ENCODE measurements at places on chromosomes 5 and 9. TPM values are rescaled to one million over a fixed set of nuclear protein-coding genes. Genes with fewer than 3 reads are reported as not detected.

Gene ZCCHC10
- 30.5 TPM for total RNA-seq

DNA sequence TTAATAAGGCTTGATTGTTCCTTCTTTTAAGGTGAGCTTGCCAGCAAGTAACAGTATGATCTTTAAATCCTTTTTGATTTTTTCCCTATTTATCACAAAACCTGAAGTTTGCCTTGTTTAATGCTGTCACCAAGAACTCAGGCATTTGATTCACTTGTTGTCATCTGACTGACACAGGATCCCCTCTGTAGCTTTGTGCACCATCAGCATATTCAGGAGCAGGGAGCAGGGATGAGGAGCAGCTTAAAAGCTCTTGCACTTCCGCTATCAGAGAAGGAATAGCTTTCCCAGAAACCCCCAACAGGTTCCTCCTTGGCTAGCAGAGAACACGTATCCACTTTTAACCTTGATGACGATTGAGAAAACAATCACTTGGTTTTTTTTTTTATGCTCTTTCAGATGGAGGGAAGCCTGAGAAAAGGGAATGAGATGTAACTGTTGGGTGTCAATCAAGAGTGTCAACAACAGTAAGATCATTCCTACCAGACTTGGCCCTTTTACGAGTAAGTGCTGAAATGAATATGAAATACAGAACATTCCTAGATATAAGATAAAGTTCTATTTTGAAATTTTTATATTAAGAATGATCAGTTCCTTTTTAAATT, 433.1 kb upstream of the CDH18 start:
- H3K27ac ChIP-seq, result no peak overlapping the region
- no peak for DNase-seq
- H3K36me3 ChIP-seq, result no peaks in the 10 kb centered on the region
- no peaks in the 10 kb centered on the region for H3K27me3 ChIP-seq
- no peak overlapping the region for H3K4me3 ChIP-seq

Gene WNT8A
- total RNA-seq, result 0.05 TPM

GRCh38 chr5:107580889-107581820, 89.6 kb downstream of the EFNA5 start:
- no peaks in the 10 kb centered on the region for H3K36me3 ChIP-seq
- no peaks in the 10 kb centered on the region for H3K4me1 ChIP-seq
- no peak overlapping the region for H3K4me3 ChIP-seq
- H3K27ac ChIP-seq, result no peak overlapping the region
- DNase-seq, result no peak

GRCh38 chr5:156677963-156678362, 172.1 kb upstream of the PPP1R2B start:
- H3K27me3 ChIP-seq, result no peaks in the 10 kb centered on the region
- no peak overlapping the region for H3K4me3 ChIP-seq
- DNase-seq, result no peak
- no peaks in the 10 kb centered on the region for H3K4me1 ChIP-seq

DNA sequence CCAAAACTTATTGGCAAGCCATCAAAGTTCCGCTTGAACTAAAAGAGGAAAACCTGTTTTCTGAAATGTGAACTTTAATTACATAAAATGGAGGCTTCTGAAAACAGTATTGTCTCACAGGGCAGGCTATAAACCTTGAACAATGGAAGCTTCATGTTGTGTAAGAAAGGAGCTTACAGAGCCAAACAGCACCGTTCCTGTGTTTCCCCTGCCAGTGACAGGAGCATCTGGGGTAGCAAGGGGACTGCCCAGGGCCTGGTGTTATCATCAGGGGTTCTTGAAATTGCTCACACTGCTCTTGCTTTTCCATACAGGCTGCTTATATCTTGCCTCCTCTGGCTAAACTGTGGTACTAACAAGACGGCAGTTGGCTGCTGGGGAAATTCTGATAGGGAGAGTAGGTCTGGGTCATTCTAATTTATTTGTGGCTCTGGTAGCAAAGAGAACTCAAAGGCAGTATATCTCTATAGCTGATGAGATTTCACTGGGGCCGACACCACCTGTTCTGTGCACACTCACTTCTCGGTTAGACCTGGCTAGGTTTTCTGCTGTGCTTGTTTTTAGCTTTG, 40.4 kb downstream of the BASP1 start:
- no peak for DNase-seq
- H3K36me3 ChIP-seq, result no peaks in the 10 kb centered on the region
- no peak overlapping the region for H3K27ac ChIP-seq
- H3K4me3 ChIP-seq, result no peak overlapping the region
- no peaks in the 10 kb centered on the region for H3K27me3 ChIP-seq

Gene DTWD2
- total RNA-seq, result 3.9 TPM

DNA sequence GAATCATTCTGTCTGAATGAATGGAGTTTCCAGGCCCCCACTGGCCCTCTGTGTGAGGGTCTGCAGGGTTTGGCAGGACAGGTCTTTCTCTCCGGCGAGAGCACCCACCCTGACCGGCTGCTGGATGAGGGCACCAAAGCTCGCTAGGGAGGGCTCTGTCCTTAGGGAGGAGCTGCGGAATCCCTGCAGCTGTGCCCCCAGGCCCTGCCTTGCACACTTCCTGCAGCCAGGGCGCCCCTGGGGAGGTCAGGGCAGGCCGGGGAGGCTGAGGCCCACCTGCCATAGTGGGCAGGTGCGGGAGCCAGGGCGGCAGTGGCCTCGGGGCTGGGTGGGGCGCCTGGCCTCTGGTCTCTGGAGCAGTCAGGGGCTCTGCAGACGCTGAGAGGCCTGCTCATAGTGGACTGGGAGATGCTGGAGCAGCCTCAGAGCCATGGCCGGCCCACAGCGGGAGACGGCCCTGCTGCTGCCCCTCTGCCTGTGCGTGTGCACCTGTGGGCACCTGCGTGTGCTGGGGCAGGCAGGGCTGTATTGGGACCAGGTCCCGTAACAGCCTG, 36.1 kb downstream of the EXOC3 start:
- no peak overlapping the region for H3K27ac ChIP-seq
- no peak overlapping the region for H3K4me3 ChIP-seq
- no peaks in the 10 kb centered on the region for H3K36me3 ChIP-seq
- peaks cover 24% of the 10 kb centered on the region for H3K27me3 ChIP-seq

GRCh38 chr5:79107020-79107796, 4.4 kb upstream of the BHMT start:
- no peaks in the 10 kb centered on the region for H3K36me3 ChIP-seq
- no peak overlapping the region for H3K4me3 ChIP-seq
- peaks cover 10% of the 10 kb centered on the region for H3K4me1 ChIP-seq
- H3K27me3 ChIP-seq, result peaks cover 12% of the 10 kb centered on the region
- no peak for DNase-seq

DNA sequence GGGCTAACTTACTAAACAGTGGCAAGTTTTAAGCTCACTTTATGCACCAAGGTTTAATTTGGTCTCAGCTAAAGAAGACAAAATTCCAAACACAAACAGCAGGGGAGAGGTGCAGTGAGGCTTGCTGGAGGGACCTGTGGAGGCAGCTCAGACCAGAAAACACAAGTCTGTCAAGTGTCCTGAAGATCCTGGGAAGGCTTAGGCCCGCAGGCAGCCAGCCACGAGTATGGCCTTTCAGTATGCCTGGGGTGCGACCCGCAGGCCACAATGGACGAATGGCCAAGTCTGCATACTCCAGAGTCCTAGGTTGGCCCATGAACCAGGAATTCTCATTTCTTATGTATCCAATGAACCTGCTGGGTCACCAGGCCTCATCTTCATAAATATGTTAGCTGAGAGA, 9.3 kb downstream of the CCNI2 start:
- H3K4me1 ChIP-seq, result peaks cover 33% of the 10 kb centered on the region
- H3K27me3 ChIP-seq, result no peaks in the 10 kb centered on the region
- H3K4me3 ChIP-seq, result no peak overlapping the region
- H3K36me3 ChIP-seq, result peaks cover 12% of the 10 kb centered on the region
- H3K27ac ChIP-seq, result no peak overlapping the region

DNA sequence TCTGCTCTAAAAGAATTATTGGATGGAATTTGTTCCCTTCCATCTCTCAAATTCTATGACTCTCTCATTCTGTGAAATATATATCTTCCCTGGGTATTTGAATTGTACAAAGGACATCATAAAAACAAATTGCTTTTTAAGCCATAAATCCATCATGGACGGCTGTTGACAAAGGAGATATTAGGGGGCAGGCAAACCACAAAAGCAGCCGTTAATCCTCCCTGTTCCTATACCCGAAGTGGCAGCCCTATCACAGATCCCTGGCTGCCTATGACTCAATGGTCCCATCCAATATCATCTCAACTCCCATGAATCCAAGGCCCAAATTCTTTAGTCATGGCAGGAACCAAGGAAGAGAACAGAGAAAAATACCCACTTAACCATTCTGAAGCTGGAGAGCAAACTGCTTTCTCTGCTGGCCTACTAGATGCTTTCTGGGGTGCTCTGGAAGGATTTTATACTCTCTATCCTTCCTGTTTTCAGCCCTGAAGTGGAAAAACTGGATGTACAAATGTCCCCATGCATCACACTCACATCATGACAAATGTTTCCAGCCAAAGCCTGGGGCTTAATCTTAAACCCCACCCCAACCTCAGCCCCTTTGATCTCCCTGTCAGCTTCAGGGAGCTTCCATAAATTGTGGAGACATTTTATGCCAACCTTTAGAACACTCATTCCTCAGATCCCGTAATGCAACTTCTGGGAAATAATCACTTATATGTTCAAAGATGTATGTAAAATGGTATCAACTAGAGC, 59.5 kb downstream of the FAM114A2 start:
- H3K36me3 ChIP-seq, result no peaks in the 10 kb centered on the region
- no peaks in the 10 kb centered on the region for H3K4me1 ChIP-seq
- no peak for DNase-seq
- H3K27me3 ChIP-seq, result no peaks in the 10 kb centered on the region
- H3K27ac ChIP-seq, result no peak overlapping the region

- no peaks in the 10 kb centered on the region for H3K4me1 ChIP-seq
- no peak overlapping the region for H3K27ac ChIP-seq
- no peak overlapping the region for H3K4me3 ChIP-seq
- no peak for DNase-seq
- peaks cover 10% of the 10 kb centered on the region for H3K36me3 ChIP-seq
- no peaks in the 10 kb centered on the region for H3K27me3 ChIP-seq
These were observed 11.4 kb downstream of the TTC1 start for GRCh38 chr5:160020266-160020770.

- H3K36me3 ChIP-seq, result no peaks in the 10 kb centered on the region
- DNase-seq, result no peak
- H3K27me3 ChIP-seq, result no peaks in the 10 kb centered on the region
- H3K4me1 ChIP-seq, result no peaks in the 10 kb centered on the region
- H3K27ac ChIP-seq, result no peak overlapping the region
These were observed 39.9 kb downstream of the DOCK8 start for GRCh38 chr9:254516-254915.

DNA sequence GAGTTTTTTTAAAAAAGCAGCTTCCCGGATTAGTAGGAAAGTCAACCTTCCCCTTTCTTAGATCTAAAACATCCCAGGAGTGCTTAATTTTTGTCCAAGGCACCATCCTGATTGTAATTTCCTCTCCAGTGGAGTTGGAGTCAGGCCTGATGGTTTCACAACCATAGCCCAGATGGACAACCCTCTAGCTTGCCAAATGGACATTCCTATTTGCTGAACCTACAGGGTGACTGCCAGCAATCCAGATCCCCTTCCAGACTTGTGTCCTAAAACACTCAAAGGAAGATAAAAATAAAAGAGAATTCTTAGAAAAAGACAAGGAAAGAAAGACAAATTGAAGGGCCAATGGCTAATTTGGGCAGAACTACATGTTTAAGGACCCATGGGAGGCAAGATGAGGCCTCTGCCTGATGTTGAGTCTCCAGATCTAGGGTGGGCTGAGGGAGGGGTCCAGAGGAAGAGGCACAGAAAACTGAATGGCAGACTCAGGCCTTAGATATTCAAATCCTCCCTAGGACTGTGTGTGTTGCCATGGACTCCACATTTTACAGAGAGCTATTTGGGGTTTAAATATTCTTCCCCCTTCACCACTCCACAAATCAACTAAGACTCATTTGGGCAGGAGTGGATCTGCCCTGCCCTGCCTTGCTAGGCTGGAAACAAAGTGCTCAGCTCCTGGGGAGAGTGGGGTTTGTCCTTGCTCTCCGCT, 38.5 kb upstream of the SLC44A1 start:
- H3K27ac ChIP-seq, result no peak overlapping the region
- H3K36me3 ChIP-seq, result no peaks in the 10 kb centered on the region
- H3K4me3 ChIP-seq, result no peak overlapping the region

DNA sequence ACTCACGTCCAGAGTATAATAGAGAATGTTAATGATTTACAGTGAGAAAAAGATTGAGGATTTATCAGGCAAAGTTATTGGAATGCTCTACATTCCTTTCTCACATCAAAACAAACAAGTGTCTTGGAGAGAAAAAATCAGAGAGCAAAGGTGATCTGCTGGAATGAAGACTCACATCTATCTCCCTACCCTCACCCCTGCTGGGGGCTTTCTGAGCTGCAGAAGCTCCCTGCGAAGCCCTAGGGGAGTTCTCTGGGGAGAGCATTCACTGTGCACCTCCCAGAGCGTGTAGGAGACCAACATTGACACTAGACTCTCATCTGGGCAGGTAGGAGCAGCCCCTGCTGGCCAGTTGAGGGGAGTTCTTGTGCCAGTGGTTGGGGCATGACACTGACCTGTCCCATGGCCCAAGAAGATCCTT, 76.6 kb upstream of the ADAMTS16 start:
- no peak for DNase-seq
- no peak overlapping the region for H3K27ac ChIP-seq
- H3K36me3 ChIP-seq, result no peaks in the 10 kb centered on the region
- H3K27me3 ChIP-seq, result no peaks in the 10 kb centered on the region

DNA sequence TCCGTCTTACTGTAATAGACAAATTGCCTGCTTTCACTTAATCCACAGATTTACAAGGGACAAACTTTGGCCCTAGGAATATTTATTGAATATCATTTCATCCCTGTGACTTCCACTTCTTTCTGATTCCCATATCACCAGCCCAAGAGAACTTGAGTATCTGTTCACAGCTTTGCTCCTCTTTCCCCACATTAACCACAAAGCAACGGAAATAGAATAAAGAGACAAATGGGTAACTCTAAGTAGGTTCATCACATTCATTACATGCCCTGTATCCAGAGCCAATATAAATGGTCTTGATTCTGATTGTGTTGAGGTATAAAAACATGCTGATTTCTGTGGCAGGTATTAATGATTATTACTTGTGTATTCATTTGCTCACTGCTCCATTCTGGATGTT, 41.9 kb downstream of the TMEM252 start:
- H3K36me3 ChIP-seq, result no peaks in the 10 kb centered on the region
- DNase-seq, result no peak
- H3K4me1 ChIP-seq, result no peaks in the 10 kb centered on the region
- H3K4me3 ChIP-seq, result no peak overlapping the region

Gene ARL14EPL
- total RNA-seq, result not detected

Gene FNIP1
- total RNA-seq, result 15.9 TPM

Gene PHYHD1
- 9.7 TPM for total RNA-seq

Gene MSMP
- total RNA-seq, result not detected

Gene ASS1
- total RNA-seq, result 9.1 TPM

- H3K27ac ChIP-seq, result no peak overlapping the region
- DNase-seq, result no peak
- H3K27me3 ChIP-seq, result peaks cover 25% of the 10 kb centered on the region
- H3K4me1 ChIP-seq, result peaks cover 11% of the 10 kb centered on the region
- no peak overlapping the region for H3K4me3 ChIP-seq
- no peaks in the 10 kb centered on the region for H3K36me3 ChIP-seq
These were observed 4.3 kb upstream of the IL13 start for GRCh38 chr5:132653716-132654115.
